ENCODE measurements at places on chromosomes 12 and 14.

DNA sequence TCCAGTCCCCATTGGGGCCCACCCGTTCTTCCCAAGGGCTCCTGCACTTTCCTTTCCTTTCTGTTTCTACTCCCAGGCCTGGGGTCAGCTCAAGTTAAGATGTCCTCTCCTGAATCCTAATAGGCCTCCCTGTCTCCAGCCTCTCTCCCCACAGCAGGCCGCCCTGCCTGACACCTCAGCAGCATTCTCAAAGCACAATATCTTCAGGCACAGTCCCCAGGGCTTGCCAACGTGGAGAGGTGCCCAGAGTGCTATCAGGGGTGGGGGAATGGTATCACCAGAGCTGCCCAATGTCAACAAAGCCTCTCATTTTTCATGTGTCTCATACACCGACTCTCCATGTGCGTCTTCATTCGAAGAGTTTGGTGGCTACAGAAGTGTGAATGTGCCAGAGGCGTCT, 123.0 kb downstream of the FOXN3 start:
- no peak for DNase-seq

DNA sequence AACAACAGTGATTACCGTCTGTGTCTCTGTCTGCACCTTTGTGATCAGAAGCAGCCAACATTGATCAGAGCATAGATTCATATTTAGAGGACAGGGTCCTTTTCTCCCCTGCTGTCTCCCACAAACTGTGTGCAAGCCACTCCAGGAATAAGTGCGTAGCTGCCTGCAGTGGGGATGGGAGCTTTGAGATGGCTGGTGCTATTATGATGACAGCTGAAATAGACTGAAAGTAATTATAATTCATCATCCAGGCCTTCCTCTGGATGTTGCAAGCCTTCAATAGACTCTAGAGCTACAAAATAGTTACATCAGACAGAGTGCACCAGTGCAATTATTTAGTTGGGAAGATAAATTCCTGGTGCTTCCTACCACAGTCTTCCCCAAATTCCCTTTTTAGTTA, 68.1 kb downstream of the BORCS5 start:
- DNase-seq: no peak

GRCh38 chr12:42407306-42407705, 81.3 kb downstream of the PPHLN1 start:
- DNase-seq: no peak

DNA sequence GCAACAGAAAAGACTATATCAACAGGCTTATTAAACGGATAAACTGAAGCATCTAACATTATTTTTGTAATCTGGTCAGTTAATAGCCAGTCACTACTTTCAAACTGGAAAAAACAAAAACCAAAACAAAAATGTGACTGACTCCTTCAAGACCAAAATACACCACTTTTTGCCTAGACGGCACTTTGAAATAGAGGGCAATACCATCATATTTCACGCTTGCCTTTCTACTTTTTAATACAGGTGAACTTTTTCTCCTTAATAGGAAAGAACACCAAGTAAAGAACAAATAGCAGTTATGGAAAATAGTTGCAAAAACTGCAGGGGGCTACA, 550 bp upstream of the NUP107 start:
- no peak for DNase-seq

- DNase-seq: no peak
Observed at GRCh38 chr14:22280497-22281316, 308.3 kb downstream of the DAD1 start.

GRCh38 chr14:20417250-20418186, 4.2 kb upstream of the TEP1 start:
- no peak for DNase-seq

GRCh38 chr12:57226588-57227314, 2.8 kb upstream of the SHMT2 start:
- DNase-seq: no peak

DNA sequence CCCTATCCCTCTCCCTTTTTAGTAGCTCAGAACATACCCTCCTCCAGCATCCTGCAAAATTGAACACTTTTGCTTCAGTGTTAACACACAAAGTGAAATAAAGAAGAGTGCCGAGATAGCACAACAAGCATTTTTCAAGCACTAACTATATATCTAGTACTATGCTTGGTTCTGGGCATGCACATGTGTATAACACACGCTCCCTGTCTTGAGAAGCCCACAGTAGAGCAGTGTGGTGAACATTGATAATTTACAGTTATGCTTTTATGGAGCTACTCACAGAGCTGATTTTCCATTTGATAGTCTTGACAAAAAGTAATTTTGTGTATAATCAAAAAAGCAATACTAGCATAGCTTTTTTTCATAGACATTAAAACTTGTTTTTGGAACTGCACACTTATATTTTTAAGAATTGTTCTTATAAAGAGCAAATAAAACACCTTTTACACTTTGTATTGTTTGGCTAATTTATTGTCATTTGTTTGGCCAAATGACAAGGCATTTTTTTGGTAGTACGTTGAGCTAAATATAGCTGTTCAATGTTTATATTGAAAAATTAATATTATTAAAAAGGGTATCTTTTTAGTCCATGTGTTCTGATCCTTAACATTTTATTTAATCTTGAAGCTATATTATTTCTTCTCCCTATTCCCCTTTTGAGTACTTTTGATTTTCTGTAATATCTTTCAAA, 39.7 kb downstream of the LEMD3 start:
- DNase-seq: no peak

DNA sequence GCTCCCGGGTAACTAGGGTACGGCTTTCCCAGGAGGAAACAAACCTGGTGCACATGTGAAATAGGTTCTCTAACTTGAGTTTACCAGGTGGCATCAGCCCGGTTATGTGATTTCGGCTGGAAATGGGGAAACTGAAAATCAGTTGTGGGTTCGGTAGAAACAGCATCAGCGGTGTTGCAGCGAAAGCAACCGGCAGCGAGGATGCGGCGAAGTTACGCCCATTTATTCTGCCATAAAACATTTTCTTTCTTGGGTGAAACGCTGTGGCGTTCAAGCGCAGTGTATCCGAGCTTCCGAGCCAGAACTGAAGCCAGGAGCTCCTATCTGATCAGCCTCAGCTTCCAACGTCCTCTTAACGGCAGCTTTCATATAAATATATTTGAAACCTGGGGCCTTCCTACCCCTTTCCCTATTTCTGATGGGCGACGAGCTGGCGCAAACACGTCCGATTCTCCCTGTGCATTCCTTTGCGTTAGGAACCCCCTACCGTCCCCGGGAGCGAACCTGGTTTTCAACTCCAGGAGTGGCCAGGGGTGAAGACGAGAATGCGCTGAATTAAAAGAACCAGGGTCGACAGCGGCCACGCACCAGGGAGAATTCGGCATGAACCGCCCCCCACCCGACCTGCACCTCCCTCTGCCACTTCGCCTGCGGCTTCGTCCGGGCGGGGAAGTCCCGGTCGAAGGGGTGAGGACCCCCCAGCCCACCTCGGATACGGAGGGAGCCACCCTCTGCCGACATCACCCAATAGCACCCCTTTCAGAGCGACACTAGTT, 1.6 kb downstream of the DPF3 start:
- peak; percentile 15 for DNase-seq

GRCh38 chr14:37194698-37195097, 3.0 kb upstream of the MIPOL1 start:
- no peak for DNase-seq

DNA sequence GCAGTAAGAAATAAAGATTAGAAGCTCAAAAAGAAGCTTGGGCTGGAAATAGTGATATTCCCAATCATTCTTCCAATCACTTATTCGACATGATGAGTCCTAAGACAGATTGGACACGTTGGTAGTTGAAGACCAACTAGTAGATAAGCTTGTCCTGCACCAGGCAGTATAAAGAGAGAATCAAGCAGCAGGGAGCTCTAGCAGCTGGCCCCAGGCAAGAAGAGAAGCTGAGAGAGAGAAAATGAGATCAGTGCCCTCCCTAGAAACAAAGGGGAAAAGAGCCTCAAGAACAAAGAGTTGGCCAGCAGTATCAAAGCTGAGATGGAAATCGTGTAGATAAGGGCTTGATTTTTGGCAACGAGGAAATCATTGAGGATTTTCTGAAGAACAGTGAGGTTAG, 20.6 kb downstream of the RASSF8 start:
- DNase-seq: no peak

DNA sequence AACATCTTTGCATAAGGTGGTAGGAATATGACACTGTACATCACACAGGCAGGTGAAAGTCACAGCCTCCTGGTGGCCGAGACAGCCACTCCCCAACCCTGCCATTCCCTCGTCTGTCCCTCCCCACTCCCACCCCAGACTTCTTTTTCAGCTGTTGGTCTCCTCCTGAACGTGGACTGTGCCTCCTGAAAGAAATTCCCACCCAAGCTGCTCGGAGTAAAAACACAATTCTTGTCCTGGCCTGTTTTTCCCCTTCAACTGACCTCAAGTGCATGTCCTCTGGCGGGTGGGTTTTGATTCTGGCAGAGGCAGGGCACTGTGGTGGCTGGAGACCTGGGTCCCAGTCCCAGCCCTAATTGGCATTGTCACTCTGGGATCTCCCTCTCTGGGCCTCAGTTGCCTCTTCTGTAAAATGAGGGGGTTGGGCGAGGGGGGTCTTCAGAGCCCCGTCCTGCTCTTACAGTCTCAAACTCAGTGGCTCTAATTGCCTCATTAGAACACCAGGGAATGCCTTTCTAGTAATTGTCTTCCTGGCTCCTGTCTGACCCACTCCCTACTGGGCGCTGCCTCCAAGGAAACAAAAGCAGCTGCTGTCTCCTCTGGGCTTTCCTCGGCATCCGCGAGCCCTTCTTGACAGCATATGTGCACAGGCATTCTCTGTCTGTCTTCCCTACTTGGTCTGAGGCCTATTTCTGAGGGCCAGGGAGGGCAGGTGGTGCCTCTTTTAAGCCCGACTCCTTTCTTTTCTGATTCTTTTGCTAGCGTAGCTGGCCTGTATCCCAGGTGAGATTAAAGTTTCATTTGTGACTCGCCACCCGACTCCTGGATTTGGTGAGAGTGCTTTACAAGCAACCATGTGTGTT, 186.6 kb upstream of the RMST start:
- DNase-seq: no peak

- DNase-seq: no peak
Observed at GRCh38 chr12:43942379-43942778, 106.5 kb downstream of the TMEM117 start.

GRCh38 chr12:55713721-55714120, 2.1 kb upstream of the BLOC1S1 start:
- DNase-seq: no peak

DNA sequence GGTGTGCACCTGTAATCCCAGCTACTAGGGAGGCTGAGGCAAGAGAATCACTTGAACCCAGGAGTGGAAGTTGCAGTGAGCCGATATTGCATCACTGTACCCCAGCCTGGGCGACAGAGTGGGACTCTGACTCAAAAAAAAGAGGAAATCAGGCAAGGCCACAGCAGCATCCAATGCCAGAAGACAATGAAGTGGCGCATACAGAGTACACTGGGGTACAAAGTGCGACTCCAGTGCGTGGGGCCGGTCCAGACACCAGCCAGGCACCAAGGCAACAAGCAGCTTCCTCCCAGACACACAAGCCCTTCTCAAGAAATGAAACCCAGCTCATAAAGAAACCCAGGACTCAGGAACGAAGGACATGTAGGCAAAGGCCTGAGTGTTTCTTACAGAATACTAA, 28.2 kb downstream of the TTC7B start:
- DNase-seq: no peak

- DNase-seq: no peak
Observed at GRCh38 chr12:7129287-7129871, 690 bp upstream of the RBP5 start.

DNA sequence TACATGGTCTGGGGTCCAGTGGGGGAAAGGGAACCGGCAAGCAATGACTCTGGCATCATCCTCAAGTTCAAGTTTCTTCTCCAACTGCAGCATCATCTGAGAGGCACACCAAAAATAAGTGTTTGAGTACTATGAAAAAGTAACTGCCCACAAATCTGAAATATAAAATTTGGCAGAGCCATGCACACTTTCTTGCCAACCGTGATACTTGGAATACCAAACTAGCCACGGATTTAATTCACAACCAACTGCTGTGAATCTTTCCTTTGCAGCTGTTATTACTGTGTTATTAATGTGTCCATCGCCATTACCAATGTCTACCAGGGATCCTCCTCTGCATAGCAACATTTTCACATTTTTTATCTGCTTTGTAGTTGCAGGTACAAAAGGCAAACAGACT, 74.6 kb downstream of the GXYLT1 start:
- DNase-seq: no peak

- DNase-seq: no peak
Observed at GRCh38 chr14:49218436-49219092, 367.6 kb downstream of the RPS29 start.

- DNase-seq: no peak
Observed at GRCh38 chr14:29789475-29789874, 138.2 kb downstream of the PRKD1 start.

DNA sequence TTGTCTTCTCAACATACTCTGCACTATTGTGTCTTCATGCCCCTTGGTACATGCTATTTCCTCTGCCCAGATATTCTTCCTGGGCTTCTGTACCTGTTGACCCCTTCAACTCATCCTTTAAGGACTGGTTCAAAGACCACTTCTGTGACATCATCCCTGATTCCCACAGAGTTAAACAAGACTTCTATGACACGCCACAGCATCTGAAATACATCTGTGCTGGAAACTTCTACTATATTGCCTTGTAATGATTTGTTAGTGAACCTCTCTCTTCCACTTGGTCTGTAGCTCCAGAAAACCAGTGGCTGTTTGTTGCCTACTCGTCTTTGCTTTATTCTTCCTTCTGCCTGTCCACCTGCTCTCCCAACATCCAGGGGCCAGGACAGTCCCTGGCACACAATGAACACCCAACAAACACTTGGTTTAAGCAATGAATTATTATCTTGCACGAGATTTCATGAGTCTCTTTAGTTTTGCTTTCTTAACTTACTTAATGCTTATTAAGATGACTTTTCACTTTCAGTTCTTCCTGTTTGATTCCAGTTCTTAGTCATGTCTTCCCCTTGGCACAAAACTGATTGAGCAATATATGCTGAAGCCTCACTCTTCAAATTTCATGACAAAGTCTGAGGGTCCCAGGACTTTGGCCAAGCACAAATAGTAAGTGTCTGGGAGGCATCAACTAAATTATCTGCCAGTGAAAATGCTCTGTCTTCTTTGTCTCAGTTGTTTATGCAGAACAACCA, 485.9 kb downstream of the APAF1 start:
- DNase-seq: no peak

All from activated CD4-positive, alpha-beta T cell treated with anti-CD3 and anti-CD28 coated beads for 1 hour (primary cell).